ENCODE measurements at places on chromosomes 1 and 21.
A peak's percentile ranks its signal among the peaks of the same experiment; 100 is the strongest.

DNA sequence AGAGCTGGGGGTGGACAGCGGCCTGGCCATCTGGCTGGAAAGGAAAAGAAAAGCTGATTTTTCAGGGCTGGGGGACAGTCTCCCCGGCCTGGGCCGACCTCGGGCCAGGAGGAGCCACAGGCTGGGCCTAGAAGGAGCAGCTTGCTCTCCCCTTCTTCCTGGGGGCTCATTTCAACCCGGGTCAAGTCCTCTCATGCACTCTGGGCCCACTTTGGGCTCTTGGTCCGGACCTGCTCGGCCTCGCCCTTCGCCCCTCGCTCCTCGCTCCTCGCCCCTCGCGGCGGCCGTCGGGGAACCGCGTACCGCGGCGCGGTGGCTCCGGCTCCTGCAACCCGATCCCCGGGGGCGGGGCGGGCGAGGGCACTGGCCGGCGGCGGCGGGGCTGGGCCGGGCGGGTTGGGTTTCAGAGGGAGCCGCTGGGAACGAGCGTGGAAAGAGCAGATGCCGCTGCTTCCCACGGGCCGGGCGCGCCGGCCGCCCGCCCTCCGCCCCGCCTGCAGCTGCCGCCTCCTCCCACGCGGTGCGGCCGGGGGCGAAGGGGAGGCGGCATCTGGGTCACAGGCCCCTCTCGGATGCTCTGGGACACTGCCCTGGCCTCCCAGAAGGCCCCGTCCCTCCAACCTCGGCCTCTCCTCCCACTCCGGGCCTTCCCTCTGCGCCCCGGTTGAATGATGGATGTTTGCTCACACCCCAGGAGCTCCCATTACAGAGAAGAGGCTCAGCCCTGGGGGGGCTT is 6.6 kb downstream of the HEYL start:
- no peak for DNase-seq

- no peak for DNase-seq
Observed at GRCh38 chr1:89149229-89149628, 23.3 kb upstream of the GBP2 start.

DNA sequence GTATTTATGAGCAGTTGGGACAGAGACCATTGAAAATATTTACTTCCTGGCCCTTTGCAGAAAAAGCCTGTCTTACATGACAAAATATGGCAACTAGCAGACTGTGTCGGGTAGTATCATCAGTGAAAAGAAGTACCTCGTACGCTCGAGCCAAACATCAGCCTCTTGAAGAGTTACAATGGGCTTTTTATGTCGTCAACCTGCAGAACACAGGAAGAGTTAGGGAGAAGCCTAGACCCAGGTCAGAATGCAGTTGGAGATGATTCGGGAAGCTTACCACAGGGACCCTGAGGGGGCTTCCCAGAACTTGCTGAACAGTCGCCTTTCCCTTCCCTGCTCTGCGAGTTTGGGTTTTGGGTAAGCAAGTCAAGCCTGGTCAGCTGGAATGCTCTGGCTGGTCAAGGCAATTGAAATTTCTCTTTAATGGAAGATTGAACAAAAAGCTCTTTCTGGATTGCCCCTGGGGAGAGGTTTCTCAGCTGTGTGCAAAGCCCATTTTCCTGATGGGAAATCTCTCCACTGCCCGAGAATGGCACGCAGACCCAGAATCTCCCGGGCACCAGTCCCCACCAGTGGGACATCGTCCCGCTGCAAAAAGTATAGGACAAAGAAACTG is 263.6 kb upstream of the TMEM51 start:
- DNase-seq, result no peak

- DNase-seq, result no peak
Observed at GRCh38 chr1:242402956-242403355, 121.5 kb downstream of the PLD5 start.

DNA sequence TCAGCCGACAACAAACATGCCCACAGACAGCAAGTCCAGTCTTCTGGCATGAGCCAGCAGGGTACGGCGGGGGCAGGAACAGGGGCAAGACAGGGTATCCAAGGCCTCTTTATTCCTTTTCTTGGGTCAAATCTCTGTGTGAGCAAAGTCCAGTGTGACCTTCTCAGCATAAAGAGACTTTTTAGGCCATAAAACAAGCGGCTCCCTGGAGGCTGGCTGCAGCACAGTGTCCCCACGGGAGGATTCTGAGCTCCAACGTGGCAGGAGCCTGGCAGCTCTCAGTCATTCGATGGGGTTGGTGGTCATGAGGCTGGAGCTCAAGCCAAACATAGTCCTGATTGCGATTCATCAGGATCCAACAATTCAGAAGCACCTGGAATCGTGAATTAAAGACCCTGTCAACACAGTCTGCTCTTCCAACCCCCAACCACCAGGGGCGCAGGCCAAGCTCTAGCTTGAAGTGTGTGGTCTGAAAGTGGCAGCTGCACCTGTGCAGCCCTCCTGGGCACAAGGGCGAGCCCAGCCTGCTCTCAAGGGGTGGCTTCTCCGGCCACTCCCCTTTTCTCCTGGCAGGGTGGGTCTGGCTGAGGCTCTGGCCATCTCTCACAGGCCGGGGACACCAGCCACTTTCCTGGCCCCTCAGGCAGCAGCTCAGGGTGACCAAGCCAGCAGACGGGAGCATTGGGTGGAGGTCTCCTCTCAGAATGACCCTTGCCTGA is 62.1 kb downstream of the SLC66A1 start:
- no peak for DNase-seq

DNA sequence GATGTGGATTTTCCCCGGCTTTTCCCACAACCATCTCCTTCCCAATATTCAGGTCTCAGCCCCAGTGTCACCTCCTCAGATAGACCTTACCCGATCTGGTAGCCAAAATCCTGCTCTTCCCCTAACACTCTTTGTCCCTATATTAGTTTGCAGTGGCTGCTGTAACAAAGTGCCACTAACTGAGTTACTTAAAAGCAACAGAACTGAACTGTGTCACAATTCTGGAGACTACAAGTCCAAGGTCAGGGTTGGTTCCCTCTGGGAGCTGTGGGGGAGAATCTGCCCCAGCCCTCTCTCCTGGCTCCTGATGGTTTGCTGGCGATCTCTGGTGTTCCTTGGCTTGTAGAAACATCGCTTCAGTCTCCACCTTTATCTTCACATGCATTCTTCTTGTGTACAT is 64.0 kb downstream of the NENF start:
- no peak for DNase-seq

- no peak for DNase-seq
Observed at GRCh38 chr1:32933742-32934322, 30.8 kb downstream of the RNF19B start.

DNA sequence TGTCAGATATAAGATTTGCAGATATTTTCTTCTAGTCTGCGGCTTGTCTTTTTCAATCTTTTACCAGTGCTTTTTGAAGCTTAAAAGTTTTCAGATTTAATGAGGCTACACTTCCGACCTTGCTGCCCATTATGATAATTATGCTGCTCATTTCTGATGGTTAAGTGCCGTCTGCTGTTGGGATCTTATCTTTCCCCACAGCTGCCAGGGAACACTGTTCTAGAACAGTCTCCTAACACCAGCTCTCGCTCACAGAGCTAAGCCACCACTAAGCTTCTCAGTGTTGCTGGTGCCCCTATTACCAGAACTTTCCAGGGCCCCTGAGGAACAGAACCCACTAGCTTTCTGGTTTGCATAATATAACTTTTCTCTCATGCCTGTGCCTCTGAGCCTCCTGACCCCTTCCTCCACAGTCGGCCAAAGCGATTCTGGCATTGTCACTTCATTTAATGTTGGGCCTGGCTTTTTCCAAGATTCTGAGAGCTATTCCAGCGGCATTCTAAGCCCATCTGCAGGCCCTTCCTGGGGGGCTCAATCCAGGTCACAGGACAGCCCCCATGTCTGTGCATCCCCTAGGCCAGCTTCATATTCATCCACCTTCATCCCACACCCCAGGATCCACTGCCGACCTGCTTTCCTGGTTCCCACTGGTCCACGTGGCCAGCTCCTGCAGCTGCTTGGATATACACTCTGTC is 237.0 kb downstream of the PTPRU start:
- no peak for DNase-seq

GRCh38 chr21:26843933-26844257 is 1.3 kb downstream of the ADAMTS1 start:
- no peak for DNase-seq

DNA sequence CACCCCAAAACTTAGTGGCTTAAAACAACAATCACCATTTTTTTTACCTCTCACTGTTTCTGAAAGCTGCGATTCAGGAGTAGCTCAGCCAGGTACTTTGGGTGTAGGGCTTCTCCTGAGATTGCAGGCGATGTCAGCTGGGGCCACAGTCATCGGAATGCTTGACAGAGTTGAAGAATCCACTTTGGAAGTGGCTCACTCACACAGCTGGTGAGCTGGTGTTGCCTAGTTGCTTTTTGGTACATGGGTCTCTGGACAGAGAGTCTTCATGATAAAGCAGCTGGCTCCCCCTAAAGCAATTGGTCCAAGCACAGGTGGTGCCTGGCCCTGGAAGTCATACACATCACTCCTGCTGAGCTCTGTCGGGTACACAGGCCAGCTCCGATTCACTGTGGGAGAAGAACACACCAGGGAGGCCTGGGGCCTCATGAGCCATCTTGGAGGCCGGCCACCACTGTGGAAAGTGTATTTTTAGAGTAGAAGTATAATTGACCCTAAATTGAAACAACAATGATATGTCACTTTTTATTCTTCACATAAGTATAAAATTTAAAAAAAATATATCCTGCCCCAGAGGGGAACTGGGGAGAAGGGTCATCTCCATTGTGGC is 75.2 kb upstream of the GALNT2 start:
- DNase-seq, result peak; percentile 49

- DNase-seq, result no peak
Observed at GRCh38 chr1:9399510-9400424, 107.1 kb downstream of the SPSB1 start.

- no peak for DNase-seq
Observed at GRCh38 chr1:157025385-157025784, 20.2 kb downstream of the ARHGEF11 start.

DNA sequence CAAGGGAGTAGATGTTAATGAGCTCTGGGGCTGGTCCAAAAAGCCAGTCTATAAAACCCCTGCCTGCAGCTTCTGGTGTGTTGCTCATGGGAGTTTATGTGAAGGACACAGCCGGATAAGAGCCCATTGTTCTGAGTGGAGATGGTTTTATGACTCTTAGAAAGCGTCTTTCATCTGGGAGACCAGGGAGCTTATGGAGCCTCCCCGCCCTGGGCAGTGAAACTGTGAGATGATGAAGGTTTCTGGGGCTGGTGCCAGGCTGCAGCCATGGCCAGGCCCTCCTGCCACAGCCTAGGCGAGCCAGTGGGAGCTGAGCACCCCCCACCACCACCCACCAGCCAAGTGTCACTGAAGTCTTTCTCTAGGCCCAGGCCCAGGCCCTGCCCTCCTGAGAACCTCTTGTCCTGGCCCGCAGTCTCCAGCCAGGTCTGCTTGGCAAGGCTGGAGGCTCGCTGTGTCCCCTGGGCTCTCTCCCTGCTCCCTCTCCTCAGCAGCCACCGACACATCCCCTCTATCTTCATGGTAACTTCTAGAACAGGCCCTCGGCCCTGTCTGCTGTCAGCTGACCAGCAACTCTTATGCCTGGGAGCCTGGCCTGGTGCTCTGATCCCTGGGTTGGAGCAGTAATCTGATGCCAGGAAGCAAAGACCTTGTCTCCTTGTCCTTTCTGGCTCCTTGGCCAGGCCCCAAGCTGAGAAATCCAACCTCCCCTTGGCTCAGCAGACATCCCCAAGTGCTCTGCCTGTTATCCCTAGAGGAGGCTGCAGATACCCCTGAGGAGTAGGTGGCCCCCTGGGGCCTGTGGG is 7.6 kb upstream of the ARHGEF10L start:
- DNase-seq, result no peak

DNA sequence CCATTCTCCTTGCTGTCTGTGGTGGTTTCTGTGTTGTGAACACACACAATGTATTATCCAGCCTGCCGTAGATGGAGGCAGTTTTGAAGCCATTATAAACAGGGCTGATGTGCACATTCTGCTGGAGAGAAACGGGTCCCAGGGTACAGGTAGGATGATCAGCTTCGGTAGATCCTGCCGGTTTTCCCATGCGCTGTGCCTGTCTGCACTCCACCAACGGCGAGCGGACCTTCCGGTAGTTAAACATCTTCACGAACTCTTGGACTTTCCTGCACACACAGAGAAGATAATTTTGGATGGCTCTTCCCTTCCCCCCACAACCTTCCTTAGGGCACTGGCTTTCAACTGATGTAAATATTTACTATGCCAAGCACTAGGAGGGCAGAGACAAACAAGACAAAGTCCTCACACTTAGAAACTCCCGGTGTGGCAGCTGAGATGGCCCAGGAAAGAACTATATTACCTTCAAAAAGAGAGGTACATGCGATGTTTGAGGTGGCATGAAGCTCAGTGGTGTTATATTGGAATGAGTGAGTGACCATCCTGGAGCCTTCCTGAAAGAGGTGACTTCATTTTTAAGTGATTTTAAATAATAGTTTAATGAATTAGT is 41.7 kb downstream of the ALPL start:
- no peak for DNase-seq

- DNase-seq, result no peak
Observed at GRCh38 chr1:56803561-56804156, 15.5 kb downstream of the FYB2 start.

GRCh38 chr1:12709091-12709491 is 6.8 kb upstream of the AADACL3 start:
- DNase-seq, result no peak

GRCh38 chr1:170853867-170854266 is 81.5 kb upstream of the MROH9 start:
- DNase-seq, result no peak

GRCh38 chr1:61050541-61051442 is 31.6 kb upstream of the NFIA start:
- DNase-seq, result no peak

- DNase-seq, result no peak
Observed at GRCh38 chr1:166489356-166489669, 322.5 kb upstream of the FAM78B start.

- no peak for DNase-seq
Observed at GRCh38 chr1:6652986-6653385, 28.3 kb downstream of the THAP3 start.

DNA sequence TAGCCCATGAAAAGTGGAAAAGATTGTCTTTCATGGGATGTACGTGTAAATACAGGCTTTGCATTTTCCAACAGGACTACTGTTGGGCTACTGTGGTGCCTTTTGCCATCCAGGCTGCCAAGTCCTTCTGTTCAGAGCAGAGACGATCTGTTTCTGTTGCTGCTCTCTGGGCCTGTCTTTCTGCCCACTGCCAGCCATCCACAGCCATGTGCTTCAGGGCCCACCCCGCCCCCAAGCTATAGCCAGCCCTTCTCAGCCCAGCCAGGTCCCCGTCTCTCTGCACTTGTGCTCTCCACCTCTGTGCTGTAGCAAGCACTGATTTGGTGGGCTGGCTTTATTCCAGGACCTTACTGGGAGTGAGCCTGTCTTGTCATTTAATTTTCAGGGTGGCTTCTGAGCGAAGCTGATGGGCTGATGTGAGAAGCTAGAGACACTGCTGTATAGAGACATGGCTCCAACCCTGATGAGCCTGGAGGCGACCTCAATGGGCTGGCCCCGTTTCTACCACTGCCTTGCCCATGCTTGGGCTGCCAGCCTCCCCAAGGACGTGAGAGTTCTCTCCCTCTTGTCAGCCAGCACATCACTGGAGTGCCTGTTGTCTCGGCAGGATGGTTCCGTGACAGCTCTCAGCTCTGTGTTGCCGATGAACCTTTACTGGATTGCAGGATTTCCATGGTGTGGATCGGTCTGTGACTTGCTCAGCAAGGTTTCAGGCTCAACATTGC is 137.8 kb downstream of the PEX14 start:
- DNase-seq, result no peak

GRCh38 chr1:205933671-205934618 is 9.3 kb downstream of the SLC26A9 start:
- DNase-seq, result no peak

All from vagina (tissue), 2 donors.